ENCODE measurements at places on chromosomes 1 and 21.

- DNase-seq, result no peak
These were observed 3.0 kb downstream of the RAB25 start for GRCh38 chr1:156063997-156064285.

DNA sequence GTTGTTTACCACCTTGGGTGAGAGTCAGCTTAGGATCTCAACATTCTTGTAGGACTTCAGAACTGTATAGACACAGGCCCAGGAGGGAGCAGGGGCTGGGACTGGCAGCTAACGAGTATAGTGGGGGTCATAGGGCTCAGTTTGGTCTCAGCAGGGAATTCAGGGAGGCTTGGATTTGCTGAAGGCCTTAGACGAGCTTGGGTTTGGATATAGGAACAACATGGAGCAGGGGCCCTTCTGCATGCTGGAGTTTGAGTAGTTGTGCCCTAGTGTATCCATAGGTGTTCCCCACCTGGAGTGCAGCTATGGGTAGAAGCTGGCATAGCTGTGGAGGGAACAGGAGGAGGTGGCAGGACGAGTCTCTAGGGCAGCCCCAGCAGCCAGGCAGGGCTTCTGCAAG lies 63.4 kb upstream of the MAP1LC3C start:
- DNase-seq, result no peak

DNA sequence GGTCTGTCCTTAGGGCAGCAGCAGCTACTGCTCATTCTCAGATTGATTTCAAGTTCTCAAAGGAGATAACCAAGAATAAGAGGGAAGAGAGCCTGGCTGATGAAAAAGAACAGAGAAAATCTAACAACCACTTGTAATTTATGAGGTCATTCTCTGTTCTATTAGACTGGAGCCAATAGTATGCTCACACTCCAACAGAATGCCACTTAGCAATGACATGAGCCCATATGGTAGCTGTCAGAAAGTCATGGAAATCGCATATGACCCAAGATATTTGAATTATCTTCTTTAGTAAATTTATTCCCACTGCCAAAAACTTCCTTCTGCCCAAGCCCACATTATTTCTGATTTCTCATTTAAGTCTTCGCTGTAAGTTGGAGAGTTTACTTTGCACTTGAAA lies 53.7 kb upstream of the PLA2G4A start:
- DNase-seq, result no peak

- no peak for DNase-seq
These were observed 74.3 kb downstream of the LAMC1 start for GRCh38 chr1:183097438-183098051.

DNA sequence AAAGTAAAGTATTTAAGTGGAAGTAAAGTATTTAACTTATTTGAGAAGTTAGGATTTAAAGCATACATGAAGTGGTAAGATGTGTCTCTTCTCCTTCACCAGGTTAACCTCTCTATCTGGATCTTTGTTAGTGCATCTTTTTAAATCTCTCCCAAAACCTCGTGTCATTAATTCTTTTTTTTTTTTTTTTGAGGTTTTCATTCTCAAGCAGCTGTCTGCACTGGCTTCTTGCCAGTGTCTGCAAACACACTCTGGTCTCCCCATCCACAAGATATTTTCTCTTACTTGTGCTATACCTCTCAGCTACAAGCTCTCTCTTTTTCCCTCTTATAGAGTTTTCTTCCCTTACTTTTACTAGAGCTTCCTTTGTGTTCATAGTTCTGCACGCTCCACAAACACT lies 49.0 kb downstream of the CLDN17 start:
- DNase-seq, result no peak

GRCh38 chr1:171257607-171258076 lies 9.3 kb downstream of the FMO1 start:
- DNase-seq, result no peak

Measured in NCI-H1417 treated with DMSO at 0.1 percent for 48 hours (cell line).